ENCODE measurements at places on chromosomes 3 and 15.
A peak's percentile ranks its signal among the peaks of the same experiment; 100 is the strongest.

DNA sequence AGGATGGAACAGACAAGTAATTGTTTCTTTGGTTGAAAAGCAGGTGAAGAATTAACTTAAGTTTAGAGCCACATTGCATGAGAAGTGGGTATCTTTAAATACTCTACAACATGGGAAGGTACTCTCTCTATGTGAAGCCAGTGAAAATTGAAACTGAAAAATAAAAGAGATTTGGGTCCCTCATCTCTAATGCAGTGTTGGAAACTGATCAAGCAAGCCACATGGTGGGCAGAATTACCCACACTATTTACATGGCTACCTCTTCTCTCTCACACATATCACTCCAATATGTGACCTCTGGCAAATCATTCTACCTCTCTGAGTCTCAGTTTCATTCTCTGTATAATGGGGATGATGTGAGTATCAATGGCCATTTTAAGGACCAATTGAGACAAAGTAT, 339.0 kb downstream of the IL5RA start:
- no peak for DNase-seq

DNA sequence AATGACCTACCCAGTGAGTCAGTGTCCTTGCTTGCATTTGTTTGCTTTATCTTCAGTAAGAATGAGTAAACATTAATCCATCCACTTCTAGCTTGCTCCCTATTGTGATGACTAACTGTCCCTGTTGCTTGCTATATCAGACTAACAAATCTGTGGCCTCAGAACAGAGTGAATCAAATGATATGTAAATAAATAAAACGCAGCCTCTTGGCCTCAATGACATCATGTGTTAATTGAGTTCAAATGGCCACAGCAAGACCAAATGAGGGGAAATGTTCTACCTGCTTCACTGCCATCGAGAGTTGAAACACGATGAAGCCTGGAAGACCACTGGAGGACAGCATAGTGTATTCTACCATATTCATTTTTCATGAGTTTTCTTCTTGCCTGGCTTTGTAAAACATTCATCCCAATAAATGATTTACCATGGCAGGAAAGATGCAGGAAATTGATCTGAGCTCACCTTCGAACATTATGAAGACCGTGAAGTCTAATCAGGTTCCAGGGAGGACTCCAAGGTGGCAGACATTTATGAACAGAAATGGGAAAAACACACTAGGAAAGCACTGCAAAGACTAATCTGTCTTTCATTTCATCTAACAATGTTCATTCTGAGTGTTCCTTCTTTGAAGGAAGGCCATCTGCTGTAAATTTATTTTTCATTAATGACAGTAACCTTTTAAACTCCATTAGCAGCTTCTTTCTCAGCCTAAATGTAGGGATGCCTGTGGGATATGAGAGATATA, 1144.5 kb downstream of the TUSC7 start:
- DNase-seq: peak; percentile 24

DNA sequence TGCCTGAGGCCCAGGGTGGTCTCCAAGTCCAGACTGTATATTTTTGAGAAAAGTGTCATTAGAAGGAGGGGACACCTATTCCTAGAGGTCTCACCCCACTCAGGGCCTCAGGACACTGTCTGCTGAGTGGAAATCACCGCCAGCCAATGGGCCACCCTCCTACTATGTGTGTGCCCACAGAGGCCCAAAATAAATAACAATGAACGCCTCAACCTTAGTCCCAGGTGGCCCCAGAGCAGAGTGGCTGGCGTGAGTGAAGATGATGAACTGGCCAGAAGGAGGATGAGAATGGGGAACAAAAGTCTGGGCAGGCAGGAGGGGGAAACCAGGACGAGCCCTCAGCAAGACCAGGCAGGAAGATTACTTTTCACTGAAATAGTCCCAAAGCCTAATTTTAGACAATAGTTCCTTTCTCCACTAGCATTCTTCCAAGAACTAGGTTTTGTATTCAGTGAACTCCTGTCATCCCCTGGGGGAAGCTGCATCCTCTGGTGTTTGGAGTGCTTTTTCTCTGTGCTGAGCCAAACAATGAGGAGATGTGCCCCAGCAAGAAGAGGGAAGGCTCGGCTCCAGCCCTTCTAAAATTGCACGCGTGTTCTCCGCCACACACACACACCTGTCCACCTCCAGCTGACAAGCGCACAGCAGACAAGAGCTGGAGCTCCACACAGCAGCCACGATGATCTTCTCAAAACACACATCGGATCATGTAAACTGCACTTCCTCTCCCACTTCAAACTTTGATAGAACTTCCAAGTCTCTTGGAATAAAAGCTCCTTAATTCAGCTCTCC, 72.2 kb downstream of the ADCY5 start:
- no peak for DNase-seq

DNA sequence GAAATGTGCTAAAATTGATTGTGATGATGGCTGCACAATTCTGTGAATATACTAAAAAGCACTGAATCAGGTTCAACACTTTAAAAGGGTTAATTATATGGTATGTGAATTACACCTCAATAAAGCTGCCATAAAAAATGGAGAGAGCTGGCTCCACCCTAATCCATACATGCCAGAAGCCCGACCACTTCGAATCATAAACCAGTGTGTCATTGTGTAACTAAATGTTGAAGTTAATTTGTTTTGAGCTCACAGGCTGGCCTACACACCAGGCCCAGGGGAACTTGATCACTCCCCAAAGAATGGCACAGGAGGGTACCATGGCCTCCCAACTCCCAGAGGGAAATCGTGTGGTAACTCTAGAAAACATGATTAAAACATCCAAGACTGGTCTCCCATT, 14.0 kb downstream of the PLCD1 start:
- no peak for DNase-seq

DNA sequence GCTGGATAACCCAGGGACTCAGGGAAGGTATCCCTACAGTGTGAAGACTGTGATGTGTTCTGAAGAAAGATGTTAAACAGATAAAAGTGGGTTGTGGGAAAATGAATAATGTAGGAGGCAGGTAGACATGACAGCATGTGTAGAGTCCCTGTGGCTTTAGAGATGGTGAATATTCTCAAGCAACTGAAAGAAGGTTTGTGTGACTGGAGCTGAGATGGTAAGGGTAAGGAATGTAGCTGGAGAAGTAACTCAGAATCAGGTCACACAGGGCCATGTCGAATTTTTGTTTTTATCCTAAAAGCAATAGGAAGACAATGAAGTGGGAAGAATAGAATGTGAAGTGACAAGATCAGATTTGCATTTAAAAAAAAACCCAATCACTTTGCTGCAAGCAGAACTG, 53.7 kb upstream of the TRPC1 start:
- DNase-seq: no peak

DNA sequence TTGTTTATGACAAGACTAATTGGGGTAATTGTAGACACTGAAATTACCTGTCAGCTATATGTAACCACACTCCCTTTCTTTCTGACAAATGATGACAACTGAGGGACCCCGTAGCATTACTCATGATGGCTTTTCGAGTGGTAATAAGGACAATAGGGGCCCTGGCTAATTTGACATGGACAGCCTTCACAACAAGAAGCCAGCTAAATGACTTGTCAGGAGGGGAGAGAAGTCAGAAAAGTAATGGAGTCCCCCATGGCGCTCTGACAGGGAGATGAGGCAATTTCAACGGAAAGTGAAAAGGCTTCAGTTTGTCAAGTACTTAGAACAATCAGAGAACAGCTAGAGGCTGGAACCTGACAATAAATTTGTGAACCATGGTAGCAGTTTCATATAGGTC, 177.3 kb downstream of the CDIN1 start:
- no peak for DNase-seq

- DNase-seq: no peak
Measured at GRCh38 chr3:140319739-140320138, 358.1 kb upstream of the TRIM42 start.

DNA sequence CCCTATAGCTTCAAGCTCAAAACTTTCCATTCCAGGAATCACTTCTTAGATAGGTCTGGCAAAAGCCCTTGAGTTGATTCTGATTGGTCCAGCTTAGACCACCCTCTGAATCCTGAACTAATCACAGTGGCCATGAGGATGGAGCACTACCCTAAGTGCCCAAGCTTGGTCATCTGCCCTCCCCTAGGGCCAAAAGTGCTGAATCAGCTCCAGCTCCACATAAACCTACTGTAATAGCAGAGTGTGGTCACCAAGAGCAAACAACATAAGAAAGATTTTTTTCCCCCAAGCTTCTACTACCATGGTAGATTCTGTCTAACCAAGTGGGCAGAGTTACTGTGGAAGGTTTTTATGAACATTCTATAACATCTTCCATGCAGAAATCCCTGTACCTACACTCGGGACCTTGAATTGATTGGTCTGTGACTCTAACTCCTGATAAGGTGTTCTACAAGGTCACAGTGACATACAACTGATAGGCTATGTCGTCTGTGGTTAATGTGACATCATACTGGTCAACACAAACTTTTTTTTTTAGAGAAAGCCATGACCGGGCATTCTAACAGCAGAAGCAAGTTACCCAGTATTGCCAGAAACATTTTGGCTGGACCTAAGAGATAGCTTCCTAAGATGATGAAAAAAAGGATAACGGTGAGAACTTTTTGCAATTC, 320.9 kb downstream of the MAGI1 start:
- DNase-seq: no peak

DNA sequence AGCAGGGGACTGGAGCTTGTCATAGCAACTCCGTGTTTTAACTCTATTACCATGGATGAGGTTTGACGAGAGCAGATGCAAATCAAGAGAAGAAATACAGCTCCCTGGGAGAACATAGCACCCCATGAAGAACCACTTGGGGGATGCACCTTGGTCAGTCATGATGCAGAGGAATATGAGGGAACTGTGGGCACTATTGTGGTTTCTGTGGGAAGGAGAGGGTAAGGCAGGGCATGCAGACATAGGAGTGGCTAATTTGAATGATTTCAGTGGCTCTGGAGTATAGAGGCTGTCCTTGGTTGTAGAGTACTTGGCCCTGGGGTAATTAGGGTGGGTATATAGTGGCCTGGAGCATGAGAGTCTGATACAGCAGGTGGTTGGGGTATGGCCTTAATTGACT, 131.9 kb downstream of the EDEM1 start:
- no peak for DNase-seq

DNA sequence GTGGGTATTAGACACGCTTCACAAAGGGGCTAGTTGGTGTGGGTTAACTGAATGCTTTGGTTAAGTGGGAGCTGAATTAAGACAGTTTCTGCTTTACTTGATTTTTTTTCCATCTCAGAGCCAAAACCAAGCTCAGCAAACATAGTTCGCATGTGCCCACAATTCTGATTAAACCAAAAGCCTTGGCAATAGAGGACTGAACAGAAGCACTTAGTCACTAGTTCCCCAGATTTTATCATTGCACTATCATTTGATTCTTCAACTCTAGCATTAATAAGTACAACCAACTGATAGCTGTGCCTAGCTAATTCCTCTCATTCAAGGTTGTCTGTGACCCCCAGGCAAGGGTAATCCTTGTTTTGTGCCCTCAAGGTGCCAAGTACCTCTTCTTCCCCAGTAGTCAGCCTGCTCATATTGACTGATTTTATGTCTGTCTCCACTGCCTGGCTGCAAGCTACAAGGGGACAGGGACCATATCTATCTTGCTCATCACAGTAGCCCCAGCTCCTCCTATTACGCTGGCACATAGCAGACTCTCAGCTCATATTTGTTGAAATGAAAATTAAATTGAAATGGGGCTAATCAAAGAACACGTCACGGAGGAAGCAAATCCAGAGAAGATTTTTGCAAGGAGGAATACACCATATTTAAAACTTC, 9.9 kb upstream of the ARHGEF3 start:
- no peak for DNase-seq

DNA sequence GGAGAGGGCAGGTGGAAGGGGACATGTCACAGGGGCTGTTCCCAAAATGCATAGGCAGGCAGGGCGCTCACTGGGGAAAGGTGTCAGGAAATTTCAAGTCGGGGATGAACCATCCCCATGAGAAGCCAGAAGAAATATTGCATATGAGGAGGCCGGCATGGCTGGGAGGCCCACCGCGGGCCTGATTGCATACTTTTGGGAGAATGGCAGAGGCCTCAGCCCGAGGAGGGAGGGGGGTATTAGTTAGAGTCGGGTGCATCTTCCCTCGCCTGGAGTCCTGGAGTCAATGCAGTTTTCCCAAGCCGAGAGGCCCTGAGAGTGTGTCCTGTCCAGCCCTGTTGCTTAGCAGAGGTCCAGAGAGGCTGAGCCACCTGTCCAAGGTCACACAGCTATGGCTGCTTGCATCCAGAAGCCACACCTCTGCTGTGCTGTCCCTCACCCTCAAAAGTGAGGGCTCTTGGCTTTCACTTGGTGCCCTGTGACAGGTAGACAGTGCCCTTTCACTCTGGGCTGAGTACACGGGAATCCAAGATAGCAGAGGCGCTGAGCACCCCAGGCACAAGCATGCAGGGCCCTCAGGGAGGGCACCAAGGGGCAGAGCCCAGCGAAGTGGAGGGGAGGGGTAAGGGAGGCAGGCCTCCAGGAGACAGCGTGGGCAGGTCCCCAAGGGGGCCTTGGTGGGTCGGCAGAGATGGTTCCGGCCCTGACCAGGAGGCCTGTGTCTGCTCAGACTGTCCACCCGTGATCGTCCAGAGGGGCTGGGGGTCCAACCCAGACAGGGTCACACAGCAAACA, 48.5 kb downstream of the GRIP2 start:
- no peak for DNase-seq

GRCh38 chr3:51328206-51328605, 56.9 kb upstream of the MANF start:
- no peak for DNase-seq

DNA sequence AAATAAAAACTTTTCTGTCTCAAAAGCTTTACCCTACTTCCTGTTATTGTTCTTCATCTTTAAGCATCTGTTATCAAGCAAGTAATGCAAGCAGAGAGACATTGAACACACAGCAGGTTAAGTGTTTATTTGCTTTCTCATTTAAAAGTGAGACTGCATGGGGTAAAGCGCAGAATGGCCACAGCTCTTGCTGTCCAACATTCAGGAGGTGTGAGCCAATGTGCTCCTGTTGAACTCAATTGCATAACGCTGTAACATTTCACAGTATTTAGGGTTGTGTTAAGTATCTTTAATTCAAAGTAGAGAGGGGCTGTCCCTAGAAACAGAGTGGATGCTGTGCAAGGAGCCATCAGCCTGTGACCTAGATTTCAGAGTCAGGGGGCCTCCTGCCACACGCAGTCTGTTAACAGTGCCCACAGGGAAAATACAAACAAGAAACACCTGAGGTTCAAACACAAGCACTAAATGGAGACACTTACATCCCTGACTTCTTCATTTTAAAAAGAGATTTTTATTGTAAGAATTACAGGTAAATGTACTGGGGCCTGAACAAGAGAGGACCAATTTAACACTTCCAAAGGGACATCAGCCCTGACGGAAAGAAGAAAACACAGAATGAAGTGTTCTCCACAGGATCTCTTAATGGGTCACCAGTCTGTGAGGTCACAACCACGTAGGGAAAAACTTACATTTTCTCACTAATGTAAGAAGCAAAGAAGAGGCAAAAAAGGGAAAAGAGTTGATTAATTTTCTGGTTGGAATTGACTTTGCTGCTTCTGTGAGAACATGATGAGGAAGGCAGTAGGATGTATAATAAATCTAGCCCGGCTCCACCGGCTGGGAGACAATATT, 815.1 kb downstream of the VGLL3 start:
- no peak for DNase-seq

DNA sequence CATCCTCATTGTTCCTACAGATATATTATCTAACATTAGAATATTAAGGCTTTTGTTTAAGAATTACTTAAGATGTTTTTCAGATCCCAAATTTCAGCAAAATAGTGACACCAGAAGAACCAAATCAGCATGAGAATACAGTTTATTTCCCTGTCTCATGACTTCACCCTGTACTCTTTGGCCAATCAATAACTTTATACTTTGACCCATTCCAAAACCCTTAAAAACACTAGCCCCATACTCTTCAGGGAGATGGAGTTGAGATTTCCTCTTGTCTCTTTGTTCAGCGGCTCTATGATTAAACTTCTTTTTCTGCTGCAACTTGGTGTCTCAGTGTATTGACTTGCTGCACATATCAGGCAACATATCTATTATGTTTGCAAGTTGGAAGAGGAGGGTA, 207.7 kb downstream of the ZBBX start:
- no peak for DNase-seq
